ENCODE measurements at places on chromosomes 1 and 21.
A peak's percentile ranks its signal among the peaks of the same experiment; 100 is the strongest.

DNA sequence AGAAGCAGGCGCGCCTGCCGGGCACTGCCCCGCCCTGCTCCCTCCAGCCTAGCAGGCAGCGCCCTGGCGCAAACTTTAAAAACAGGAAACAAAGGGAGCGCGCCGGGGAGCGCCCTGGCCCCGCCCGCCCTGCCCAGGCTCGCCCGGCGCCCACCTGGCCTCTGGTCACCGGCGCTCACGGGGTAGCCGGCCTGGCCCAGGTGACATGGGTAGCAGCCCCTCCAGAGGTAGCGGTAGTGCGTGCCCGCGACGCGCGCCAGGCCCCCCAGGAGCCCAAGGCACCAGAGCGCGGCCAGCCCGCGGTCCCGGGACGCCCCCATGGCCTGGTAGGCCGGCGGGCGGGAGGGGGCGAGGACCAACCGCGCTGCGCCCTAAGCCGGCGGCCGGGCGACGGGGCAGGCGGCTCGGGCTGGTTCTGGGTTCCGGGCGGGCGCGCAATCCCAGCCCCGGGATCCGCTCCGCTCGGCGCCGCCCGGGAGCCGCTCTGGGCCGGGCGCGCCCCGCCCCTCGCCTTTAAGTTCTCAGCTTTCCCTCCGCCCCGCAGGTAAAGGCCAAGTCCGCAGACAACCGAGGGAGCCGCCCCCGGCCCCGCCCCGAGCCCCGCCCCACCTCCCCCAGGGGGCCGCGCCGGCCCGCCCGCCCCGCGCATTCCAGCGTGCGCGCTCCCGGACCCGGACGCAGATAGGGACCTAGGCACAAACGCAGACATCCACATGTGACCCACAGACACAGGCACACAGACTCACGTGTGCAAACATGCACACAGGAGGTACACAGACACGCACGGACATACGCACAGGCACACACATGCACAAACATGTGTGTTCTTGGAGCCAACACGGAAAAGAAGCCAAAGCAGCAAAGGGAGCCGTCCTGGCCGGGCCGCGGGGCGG, 76.7 kb downstream of the ARHGEF16 start:
- DNase-seq: peak; percentile 81

- DNase-seq: peak; percentile 25
Observed at GRCh38 chr1:117654493-117655219, 48.8 kb downstream of the TENT5C start.

- no peak for DNase-seq
Observed at GRCh38 chr1:92567211-92567868, 80.6 kb upstream of the GFI1 start.

- DNase-seq: no peak
Observed at GRCh38 chr1:47638240-47638639, 200.4 kb downstream of the FOXD2 start.

- DNase-seq: no peak
Observed at GRCh38 chr1:33358795-33359503, 38.1 kb upstream of the A3GALT2 start.

GRCh38 chr1:182430263-182431068, 19.5 kb upstream of the RGSL1 start:
- DNase-seq: peak; percentile 55

Data from CD4-positive, alpha-beta T cell treated with Interleukin-15 for 4 hours (primary cell).